ENCODE measurements at places on chromosomes 2 and 18.

DNA sequence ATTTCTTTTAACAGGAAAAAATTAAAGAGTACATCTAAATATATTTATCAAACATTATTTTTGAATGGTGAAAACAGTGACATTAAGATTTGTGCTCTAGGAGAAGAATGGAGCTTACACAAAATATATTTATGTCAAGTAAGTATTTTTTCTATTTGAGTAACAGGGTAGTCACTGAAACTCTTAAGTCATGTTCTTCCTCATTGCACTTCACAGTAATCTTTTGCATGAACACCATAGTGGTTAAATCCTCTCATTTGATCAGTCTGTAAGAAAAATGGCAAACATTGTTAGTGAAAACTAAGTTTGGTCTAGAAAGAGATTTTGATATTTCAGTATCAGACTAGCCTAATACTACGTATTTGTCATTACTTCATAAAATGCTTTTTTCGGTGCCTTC, 8.1 kb downstream of the GMCL1 start:
- DNase-seq, result no peak

- no peak for DNase-seq
Measured at GRCh38 chr2:63124218-63124617, 73.6 kb downstream of the OTX1 start.

GRCh38 chr2:19846030-19846429, 55.8 kb downstream of the TTC32 start:
- DNase-seq, result no peak

DNA sequence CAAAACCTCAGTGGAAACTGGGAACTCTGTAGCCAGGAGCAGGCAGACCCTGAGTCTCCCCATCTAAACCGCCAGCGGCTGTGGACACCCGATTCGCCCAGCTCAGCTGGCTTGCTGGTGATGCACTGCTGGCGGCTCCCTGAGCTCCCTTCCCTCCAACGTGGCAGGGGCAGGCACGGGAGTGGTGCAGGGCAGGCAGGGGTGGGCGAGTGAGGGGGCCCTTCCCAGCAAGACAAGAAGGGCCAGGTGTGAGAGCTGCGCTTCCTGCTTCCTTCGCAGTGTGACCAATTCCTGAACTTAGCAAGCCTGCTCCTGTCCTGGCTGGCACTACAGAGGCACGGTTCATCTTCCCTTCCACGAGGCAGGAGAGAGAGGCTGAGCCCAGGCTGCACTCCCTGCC, 12.3 kb upstream of the SEMA4C start:
- no peak for DNase-seq

GRCh38 chr2:12809526-12809925, 92.8 kb downstream of the TRIB2 start:
- DNase-seq, result no peak

DNA sequence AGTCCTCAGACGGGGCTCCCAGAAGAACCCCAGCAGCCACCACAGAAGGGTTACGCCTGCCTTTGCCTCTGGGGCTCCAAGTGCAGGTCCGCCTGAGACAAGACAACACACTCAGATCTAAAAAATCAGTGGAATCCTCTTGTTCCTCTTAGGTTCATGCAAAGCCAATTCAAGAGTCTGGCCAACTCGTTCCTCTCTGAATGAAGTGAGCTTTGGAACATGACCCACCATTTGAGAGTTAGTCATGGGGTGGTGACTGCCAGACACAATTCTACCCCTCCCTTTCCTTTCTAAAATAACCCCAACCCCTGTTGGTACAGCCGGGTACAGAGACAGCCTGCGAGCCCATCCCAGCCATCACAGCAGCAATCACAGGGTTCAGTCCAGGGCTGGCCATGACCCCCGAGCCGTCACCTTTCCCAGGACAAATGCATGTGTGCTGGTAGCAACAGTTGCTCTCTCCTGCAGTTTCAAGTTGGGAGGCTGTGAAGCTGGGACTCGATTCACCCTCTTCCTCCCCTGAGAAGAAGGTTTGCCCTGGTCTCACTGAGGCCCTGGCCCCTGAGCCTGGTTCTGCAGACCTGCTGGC, 183.1 kb upstream of the SH3BP4 start:
- no peak for DNase-seq

Data from activated CD8-positive, alpha-beta memory T cell treated with anti-CD3 and anti-CD28 coated beads for 4 hours (primary cell).